Frontal cortex (tissue), 4 donors: ENCODE measurements at places on chromosomes 5 and 9. TPM values are rescaled to one million over a fixed set of nuclear protein-coding genes. Genes with fewer than 3 reads are reported as not detected.

Gene NIM1K
- total RNA-seq: 8.2 TPM

Gene PCDHGA8
- total RNA-seq: 5.7 TPM

Gene LRRC26
- total RNA-seq: 0.41 TPM

- no peak for DNase-seq
These were observed 247.6 kb upstream of the IRX4 start for GRCh38 chr5:2130361-2130760.
